ENCODE measurements at places on chromosomes 11 and 22.

GRCh38 chr11:33461369-33462125, 204.4 kb downstream of the HIPK3 start:
- DNase-seq, result no peak

DNA sequence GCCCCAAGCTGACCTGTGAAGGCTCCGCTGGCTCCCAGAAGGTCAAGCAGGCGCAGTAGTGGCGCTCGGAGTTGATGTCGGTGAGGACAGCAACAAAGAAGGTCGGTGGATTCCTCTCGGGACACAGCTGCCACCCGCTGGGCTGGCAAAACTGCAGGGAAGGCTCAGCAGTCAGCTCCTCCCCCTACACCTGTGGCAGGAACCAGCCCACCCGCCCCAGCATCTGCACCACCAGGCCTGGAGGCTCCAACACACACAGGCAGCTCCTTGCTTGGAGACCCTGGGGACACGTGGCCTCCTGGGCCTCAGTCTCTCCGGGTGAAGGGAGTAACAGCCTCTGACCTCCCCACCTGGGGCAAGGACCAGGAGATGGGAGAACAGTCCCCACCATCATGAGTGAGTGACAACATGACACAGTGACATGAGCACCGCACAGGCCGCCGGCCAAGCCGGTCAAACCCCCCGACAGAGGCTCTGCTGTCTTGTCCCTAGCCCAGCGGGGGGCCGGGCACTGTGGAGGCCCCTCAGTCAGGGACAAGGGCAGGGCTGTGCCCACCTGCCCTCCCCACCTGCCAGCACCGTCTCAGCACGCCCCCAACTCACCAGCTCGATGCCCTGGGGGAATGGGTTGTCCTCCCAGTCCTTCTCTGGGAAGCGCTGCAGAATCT, 6.9 kb downstream of the SBF1 start:
- DNase-seq, result no peak

DNA sequence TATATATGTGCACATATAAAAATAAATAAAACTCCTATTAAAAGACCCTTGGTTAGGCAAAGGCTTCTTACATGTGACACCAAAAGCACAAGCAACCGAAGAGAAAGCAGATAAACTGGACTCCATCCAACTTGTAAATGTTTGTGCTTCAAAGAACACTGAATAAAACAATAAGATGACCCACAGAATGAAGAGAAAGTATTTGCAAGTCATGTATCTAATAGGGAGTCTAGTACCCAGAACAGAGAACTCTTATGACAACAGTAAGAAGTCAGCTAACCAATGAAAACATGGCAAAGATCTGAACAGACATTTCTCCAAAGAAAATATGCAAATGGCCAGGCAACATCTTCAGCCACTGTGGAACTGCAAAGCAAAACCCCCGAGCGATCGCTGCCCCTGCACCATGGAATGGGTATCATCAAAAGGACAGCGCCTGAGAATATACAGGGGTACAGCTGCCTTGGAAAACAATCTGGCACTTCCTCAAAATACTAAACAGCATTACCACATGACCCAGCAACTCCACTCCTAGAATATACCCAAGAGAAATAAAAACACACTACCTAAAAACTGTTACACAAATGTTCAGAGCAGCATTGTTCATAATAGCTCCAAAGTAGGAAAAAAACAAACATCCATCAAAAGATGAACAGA, 17.2 kb downstream of the BRD1 start:
- no peak for DNase-seq

DNA sequence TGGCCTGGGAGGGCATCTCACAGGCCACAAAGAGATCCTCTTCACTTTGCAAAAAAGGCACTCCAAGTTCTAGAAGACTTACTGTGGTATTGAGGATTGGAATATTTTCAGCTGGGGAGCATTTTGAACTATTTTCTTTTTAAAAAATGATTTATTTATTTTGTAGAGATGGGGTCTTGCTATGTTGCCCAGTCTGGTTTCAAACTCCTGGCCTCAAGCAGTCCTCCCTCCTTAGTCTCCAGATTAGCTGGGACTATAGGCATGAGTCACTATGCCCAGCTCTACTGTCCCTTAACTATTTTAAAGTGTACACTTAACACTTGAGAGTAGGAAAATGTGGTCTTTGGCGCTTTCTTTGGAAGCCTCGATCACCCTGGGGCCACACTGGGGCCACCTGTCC, 24.9 kb upstream of the DGCR8 start:
- no peak for DNase-seq

DNA sequence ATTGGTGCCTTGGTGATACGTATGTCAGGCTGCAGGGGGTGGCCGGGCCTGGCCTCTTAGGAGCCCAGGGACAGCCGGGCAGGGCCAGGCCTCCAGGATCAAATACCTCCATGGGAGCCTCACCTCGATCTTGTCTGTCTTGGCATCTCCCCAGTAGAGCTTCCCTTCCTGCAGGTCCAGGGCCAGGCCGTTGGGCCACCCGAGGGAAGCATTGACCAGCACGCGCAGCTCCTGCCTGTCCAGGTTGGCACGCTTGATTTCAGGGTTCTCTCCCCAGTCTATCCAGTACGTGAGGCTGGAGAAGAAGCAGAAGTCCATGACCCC, 137.7 kb downstream of the CRYBB2 start:
- no peak for DNase-seq
